ENCODE measurements at places on chromosomes 12 and 14.

- DNase-seq = no peak
Measured at GRCh38 chr14:24317141-24317928, 6.0 kb downstream of the LTB4R start.

DNA sequence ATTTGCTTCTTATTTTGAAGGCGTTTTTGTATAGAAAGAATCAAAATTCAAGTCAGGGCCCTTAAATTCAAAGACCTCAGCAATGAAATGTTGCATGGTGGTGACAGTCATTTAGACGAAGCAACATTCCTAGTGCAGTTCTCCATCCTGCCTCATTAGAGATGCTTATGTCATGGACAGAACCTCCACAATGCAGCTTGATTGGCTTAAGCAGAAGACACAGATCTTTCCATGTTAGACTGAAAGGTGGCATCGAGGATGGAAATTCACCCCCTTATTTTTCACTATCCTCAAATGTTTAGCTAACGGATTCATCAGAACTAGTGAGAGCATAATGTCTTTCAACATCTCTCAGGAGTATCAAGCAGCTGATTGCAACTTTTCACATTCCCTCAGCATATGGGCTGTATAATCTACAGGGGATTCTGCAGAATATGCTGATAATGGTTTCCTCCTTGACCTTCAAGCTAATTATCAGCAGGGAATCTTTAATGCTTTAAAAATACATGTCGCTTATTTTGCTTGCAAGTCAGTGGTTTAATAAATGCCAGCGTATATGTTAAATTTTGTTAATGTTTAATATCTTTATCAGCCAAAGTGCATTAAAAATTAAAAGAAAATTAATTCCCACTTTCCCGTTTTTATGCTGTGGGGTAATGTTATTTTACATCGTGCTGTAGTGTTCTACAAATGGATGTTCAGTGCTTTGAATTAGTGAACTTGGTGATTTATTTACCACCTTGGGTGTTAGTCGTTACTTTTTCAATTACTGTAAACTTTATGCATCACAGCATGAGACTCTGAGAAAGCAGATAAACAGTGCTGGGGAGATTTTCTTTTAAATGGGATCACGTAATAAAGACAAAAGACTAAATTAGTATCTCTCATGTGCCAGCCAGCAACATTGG lies 12.8 kb upstream of the NRDE2 start:
- DNase-seq = no peak

DNA sequence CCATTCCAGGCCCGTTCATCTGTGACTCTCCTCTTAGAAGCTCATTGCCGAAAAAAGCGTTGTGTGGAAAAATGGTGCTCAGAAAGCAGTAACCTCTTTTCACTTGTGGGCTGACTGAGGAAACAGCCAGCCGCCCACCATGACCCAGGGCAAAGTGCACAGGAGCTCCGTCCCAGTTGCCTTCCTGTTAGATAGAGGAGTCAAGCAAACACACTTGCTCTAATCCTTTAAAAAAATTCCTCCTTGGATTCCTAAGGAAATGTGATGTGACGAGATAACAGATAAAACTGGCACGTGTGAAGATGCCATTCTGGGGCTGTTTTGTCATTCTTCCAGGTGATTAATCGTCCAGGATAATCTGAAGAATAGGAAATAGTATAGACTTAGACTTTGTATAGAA lies 396.8 kb upstream of the DDHD1 start:
- no peak for DNase-seq

- no peak for DNase-seq
Measured at GRCh38 chr12:40314927-40315326, 90.1 kb downstream of the LRRK2 start.

GRCh38 chr12:82880442-82880901 lies 193.8 kb downstream of the TMTC2 start:
- no peak for DNase-seq

DNA sequence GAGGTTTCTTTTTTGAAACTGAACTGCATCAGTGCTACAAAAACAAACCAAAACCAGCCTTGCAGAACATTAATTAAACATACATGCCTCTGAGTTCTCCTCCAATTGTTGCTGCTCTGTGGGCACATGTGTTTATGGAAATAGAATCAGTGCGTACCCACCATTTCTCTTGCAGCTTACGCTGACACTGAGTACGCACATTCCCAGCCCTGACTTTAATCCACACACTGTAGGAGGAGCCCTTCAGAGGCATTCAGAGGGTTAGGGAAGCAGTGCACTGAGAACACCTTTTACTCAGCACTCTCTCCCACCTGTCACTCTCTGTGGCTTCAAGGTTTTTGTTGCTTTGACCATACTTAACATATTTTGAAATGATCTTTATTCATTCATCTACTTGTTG lies 250.5 kb upstream of the PWP1 start:
- no peak for DNase-seq

DNA sequence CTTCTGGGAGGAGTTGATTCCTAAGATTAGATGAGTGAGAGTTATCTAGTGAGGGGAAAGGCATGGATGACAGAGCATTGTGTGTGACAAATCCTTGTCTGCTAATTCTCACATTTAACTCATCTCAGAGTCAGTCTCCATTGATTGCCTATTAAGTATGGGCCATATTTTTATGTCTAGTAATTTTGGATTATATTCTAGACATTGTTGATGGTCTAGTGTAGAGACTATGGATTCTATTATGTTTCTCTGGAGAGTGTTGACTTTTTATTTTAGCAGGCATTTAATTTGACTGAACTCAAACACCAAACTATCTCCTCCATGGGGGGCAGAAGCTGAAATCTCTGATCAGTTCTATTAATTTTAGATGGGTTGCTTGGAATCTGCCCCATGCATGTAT lies 114.4 kb downstream of the CACNA1C start:
- DNase-seq = no peak

DNA sequence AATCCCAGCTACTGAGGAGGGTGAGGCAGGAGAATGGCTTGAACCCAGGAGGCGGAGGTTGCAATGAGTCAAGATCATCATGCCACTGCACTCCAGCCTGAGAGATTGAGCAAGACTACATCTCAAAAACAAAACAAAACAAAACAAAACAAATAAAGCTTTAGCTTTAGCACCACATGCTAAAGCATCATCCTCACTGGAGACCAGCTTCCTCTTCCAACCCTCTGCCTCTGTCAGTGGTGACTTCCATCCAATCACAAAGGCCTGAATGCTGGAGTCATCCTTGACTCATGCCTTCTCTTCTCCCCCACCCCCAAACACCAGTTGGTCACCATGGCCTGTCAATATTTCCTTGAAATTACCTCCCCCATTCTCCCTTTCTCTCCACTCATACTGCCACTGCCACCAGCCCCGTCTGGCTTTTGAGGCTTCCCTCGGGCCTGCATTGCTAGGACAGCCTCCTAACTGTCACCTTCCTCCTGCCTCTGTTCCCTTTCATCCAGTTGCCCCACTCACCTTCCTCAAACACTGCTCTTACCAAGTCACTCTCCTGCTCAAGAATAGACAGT lies 1.4 kb downstream of the ZNF385A start:
- DNase-seq = no peak

GRCh38 chr14:49971156-49972130 lies 78.6 kb downstream of the ARF6 start:
- DNase-seq = no peak

- DNase-seq = no peak
Measured at GRCh38 chr12:23694920-23695319, 254.6 kb downstream of the SOX5 start.

GRCh38 chr14:55964821-55965220 lies 153.4 kb upstream of the PELI2 start:
- DNase-seq = no peak

DNA sequence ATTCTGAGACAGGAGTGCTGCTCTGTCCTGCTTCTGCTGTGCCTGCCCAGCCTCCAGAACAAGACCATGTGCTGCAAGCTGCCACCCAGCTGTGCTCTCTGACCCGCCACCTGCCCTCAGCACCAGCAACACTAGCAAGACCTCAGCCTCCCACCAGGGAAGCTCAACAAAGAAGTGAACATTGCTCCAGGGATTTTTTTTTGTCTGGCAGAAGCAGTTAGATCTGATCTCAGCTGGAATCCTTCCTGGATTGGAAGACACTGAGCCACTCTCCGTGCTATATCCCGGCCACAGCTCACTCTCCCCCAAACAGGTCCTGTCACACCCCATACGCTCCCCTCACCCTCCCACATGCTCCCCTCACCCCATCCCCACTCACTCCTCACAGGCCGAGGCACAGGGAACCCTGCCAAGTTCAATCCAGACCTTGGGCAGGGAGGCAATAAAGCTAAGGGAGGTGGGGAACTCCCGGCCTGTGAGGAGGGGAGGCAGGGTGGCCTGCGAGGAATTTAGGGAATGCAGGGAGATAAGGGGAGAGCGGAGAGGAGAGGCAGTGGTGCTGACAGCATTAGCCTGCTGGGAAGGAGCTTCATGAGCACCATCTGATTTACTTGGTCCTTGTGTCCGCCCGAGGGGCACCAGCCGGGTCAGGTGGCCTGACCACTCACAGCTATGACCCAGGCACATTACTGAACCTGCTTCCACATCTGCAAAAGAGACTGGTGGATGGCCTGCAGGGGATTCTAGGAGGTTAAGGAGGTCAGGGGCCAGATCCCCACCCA lies 29.7 kb downstream of the CCDC85C start:
- no peak for DNase-seq

- DNase-seq = no peak
Measured at GRCh38 chr14:87797001-87797400, 196.0 kb downstream of the GALC start.

GRCh38 chr12:3279832-3280231 lies 202.7 kb downstream of the TSPAN9 start:
- no peak for DNase-seq

GRCh38 chr14:36485773-36486172 lies 34.3 kb downstream of the NKX2-1 start:
- DNase-seq = no peak

- no peak for DNase-seq
Measured at GRCh38 chr12:81722004-81722403, 37.1 kb downstream of the PPFIA2 start.

All from stimulated activated CD8-positive, alpha-beta memory T cell treated with anti-CD3 and anti-CD28 coated beads, Interleukin-2, amount 100 ng/mL, for 1 hour (primary cell).